Heart right ventricle (tissue), 16 donors: ENCODE measurements at places on chromosomes 5 and 9. TPM values are rescaled to one million over a fixed set of nuclear protein-coding genes. Genes with fewer than 3 reads are reported as not detected.

The ZNF474 gene
- not detected for total RNA-seq

DNA sequence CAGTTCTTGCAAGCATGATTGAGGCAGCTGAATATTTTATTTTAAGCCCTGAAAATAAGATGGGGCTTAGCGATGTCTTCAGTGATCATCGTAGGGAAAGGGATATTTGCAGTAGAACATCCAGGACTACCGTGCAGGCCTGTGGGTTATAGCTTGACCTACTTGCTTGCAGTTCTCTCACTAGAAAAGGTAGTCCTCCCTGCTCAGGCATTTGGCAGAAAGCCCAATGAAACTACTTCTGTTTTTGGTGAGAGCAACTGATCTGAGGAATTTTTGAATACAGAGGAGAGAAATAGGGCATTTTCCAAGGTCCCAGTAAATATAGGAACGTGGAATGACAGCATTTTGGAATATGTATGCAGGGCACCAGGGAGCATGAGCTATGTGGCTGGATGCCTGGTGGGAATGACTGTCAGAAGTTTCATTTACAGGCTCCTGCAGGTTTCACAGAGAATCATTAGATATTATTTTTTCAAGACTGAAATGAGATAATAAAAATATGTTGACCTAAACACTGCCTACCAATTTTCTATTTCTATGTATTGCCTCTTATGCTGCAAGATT is 417.9 kb upstream of the ACTBL2 start:
- no peak for DNase-seq

GRCh38 chr5:113437111-113437510 is 2.3 kb upstream of the TSSK1B start:
- no peak for DNase-seq

The CAPSL gene
- total RNA-seq = not detected

DNA sequence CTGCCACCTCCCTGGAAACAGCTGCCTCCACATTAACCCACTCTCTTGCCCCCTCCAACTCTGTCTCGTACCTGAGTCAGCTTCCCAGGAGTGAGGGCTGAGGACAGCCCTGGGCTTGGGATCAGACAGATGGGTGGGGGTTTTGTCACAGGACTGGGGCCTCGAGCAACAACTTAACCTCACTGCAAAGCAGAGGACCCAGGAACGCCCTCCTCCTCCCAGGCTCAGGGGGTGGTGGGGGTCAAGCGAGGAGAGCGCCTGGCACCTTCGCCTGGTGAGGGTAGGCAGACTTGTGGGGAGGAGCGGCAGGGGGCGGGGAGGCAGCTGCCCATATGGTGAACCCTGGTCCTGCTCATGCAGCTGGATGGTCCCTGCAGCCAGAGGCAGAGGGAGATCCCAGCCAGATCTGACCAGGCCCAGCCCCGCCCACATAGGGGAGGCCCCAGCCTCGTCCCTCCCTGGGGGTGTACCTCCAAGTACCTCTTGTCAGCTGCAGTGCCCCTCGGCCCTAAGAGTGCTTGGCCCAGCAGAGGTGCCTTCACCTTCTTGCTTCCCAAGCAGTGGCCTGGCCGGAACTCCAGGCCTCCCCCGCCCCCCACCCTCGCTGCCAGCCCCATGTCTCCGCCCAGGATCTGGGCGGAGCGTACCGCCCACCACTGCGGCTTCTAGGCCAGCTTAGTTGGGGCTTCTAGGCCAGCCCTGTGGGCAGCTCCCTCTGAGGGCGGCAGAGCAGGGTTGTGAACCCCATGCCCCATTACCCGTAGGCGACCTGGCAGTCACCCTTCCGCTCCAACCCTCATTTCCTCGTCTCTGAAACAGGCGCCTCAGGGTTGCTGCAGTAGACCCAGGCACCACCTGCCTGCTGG is at the start of gene SARDH:
SARDH (minus strand) TSS at position 579 of the 866 bp plus-strand sequence. CDS start 4,179 bp downstream, outside the sequence.
- peak; percentile 62 for DNase-seq
